ENCODE measurements at places on chromosomes 12 and 14. TPM values are rescaled to one million over a fixed set of nuclear protein-coding genes. Genes with fewer than 3 reads are reported as not detected.

GRCh38 chr14:29821661-29822429 is 105.8 kb downstream of the PRKD1 start:
- DNase-seq = no peak

SYCP3 gene
- not detected for total RNA-seq

BIN2 gene
- total RNA-seq = 1.6 TPM

DNA sequence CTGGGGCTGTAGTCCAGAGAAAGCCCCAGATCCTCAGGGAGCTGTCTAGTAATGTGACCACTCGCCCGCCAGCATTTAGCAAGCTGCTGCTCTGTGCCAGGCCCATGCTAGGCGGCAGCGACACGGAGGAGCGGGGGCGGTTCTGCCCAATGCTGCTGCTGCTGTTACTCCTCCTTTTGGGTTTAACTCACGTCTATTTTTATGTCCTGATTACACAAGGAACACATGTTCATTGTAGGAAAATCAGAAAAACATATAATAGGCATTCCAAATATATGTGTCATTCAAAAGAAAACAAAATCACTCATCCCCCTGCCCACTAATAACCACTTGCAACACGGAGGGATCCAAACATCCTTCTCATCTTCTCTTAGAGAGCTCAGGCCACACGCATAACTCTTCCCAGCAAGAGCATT is 30.4 kb downstream of the CCDC92 start:
- DNase-seq = no peak

All from left ventricle myocardium inferior (tissue), 1 donor.